ENCODE measurements at places on chromosomes 6 and 20.

DNA sequence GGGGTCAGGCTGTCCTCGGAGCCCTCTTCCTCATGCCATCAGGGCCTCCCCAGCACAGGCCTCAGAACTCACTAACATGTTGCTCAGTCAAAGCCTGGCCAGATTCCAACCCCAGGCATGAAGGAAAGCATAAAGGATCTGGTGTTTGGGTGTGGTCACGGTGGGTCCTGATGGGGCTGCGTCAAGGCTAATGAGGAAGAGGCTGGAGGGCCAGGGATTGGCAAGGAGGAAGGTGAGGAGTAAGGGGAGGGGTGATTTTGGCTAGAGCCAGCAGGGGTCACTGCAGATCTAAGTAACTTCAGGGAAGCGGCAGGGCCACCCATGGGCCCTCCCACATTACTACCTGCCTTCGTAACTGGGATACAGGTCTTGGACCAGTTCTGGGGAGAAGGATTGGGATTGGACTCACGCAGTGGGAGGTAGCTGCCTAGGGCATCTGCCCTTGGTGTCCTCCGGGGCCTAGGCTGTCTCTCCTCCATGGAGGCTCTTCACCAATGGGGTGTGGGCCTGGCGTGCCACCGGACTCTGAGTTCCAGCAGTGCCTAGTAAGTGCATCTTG is 36.2 kb upstream of the MRPS18A start:
- DNase-seq = peak; percentile 40

DNA sequence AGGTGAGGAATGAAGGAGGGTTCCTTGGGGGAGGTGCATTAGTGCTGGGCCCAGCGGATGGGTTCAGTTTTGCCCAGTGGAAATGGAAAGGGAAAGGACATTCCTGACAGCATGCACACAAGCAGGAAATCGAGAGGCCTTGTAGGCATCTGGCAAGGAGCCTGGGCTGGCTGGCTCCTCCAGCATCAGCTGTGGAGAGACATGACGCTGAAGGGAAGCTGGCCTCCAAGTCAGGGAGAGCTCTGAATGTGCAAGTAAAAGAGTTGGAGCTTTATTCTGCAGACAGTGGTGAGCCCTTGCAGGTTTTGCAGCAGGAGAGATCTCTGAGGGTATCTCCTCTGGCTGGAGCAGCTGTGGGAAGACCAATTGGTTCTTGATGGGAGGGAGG is 154.3 kb downstream of the MRPL14 start:
- DNase-seq = no peak

GRCh38 chr6:32666420-32667300 is at the start of gene HLA-DQB1:
Gene HLA-DQB1, minus strand, starts transcription at chr6:32666657. Its CDS starts 50 bp downstream, at chr6:32666607.
- DNase-seq = peak; percentile 29

DNA sequence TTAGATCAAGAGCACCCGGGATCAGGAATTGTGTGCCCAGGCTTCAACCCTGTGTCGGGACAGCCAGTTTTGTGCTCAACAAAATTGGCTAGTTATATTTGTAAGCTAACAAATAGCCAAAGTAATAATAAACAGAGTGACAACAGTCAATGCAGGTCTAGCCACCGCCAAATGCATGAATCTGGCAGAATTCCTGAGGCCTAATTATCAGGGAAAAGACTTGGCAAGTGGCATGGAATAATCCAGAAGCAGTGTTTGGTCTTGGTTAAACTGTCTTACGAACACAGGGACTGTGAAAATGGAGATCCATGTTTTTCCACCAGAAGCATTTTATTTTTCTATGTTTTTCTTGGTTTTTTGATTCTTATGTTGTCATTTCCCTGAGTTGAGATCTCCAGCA is 268.8 kb downstream of the ZNF217 start:
- no peak for DNase-seq

DNA sequence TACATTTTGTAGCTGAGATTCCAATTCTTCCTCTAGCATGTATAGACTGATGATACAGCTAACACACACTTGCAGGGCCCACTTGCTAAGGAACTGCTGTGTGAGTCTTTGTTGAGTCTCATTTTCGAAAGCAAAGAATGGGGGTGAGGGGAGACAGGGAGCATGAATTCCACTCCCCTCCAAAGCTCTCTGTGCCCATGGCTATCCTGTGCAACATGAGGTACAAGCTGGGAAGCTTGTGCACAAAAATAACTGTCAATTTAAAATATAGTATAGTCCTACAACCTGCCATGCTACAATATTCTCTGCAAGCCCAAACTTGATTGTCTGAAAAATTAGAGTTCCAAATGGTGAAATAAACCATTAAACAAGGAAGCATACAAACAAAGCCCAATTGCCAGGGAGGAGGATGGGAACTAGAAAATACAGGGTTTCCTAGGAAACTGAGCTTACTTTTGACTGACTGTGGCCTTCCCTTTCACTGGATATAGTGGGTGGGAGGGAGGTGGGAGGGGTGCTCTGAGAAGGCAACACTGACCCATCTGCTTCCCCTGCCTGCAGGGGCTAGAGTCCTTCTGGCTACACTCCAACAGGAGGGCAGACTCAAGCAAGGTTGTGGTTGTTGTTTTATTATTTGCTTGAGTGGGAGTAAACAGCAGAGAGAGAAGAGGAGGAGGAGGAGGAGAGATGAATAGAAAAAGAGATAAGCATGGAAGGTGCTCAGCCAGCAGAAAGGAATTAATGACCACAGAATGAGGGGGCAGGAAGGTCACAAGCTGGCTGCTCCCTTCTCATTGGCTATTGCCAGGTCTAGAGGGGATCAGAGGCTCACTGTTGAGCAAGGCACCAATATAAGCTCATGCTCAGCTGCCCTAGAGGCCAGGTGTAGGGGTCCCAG is 84.6 kb downstream of the FYN start:
- no peak for DNase-seq

- no peak for DNase-seq
These were observed 90.7 kb upstream of the BEND6 start for GRCh38 chr6:56864171-56864616.

DNA sequence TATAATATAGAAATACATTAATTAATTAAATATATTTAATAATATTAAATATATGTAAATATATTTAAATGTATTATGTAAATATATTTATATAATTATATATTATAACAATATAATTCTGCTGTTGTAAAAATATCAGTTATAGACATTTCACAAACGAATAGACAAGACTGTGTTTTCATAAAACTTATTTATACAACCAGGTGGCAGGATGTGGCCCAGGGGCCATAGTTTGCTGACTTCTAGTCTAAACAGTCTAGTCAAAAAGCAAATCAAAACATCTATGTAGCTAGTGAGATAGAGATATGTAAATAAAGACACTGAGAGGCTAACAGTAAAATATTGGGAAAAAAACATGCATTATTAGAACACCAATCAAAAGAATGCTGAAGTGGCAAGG is 136.4 kb downstream of the TBXT start:
- no peak for DNase-seq

DNA sequence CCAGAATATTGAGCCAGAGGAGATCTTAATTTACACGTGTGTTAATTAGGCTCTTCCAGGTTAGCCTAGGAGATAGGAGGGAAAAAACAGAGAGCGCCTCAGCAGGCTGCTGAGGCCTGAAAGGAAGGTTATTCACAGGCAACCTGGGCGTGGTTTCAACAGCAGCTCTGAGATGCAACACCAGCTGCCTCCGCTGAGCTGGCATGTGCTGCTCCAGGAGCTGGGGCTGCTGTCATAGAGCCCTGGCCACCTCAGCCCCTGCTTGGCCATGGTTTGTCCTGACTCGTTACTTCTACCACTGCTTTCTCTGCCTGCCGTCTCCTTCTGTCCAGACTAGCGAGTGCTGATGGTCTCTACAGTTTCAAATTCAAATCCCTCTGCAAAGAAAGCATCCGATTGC is 32.4 kb upstream of the RPP40 start:
- no peak for DNase-seq

DNA sequence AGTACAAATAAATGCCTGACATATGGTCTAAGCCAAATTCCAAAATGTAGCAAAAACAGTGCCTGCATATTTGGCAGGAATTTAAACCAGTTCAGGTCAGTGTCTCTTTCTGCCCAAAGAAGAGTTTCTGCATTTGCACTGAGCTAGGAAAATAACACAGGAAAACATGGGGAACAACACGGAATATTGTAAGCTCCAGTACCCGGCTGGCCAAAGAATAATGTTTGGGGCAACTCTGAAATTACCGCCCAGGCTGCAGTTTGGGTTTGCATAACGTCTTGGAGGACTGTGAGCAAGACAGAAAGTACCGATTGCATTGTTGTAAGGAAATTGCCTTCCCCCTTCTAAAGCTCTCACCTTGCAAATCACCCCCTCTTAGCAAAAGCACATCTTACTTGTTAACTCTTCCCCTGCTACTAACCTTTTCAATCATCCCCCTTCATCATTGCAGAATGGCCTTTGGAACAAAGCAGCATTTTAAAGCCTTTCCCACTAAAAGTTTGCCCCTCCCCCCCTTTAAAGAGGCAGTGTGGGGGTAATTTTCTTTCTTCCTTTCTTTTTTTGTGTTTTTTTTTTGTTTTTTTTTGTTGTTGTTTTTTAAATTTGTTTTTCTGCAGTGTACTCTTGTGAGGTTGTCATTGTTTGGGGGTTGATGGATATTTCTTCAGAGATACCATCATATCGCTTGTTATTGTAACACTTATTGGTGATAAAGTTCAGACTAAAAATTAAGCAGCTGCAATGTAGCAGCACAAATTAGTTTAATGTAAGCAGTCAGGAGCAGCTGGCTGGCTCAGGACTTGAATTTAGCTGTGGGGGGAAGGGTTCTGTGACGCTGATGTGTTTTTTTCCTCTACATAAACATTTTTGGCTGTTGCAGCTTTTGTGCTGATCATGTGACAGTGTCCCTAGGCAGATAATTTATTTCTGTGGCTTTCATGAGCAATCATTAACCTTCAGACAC is 100.0 kb upstream of the CITED2 start:
- DNase-seq = no peak

- no peak for DNase-seq
These were observed 76.4 kb downstream of the CDC5L start for GRCh38 chr6:44463728-44464450.

DNA sequence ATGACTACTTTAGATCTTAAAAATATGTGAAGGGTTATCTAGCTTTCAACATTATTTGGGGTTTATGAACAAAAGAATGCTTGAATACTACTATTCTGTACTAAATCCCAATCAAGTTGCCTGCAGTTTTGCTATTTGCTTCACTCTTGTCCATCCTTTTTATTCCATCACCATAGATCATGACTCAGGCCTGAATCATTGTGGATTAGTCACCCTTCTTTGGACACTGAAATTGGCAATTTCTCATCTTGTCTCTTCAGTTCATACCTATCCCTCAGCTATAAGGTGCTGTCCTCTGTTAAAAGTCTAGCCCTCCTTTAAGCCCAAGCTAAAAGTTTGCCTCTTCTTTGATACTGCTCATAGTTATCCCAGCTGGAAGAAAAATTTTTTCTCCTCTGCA is 199.1 kb downstream of the CENPW start:
- DNase-seq = no peak

DNA sequence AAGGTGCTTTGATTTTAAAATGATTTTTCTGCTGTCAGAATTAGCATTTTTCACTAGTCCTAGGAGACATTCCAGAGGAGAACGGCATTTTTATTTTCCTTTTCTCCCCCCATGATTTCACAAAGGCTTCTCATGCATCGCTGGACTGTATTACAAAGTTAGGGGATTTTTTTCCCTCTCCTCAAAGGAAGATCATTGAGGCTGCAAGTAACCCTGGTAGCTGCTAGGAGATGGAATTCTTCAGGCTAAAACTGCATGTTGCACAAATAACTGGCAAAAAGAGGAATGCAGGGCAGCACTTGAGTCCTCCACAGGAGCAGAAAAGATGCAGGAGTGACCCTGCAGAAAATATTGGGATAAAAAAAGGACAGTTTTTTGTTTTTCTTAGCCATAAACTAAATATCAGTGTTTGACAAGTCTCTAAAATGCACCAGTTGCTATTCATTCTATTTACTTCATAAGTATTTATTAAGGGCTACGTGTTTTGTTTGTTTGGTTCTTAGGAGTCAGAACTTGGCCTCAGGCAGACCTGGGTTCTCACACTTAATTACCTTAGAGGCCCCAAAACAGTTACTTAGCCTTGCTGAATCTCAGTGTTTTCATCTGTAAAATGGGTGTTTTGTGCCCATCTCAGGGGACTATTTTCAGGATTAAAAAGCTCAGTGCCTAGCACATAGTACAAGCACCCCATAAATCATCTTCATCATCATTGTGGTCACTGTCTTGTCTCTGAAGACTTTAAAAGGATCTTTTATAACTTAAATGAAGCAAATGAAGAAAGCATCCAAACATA is 144.5 kb upstream of the ID4 start:
- DNase-seq = no peak

DNA sequence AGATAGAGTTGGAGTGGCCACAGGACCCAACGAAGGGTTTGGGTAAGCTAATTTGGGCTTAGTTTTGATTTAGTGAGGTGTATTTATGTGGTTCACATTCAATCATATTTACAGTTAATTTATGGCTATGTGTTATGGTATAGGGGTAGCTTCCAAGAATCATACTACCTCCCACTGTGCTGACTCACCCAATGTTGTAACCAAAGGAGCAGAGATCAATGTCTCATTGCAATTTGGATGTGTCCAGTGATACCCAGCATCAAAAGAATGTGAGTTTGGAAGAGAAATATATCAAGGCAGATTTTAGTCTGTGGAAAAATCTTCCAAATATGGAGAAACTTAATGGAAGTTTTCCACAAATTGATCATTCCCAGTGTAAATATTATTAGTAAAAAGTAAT is 25.3 kb upstream of the SMIM8 start:
- no peak for DNase-seq

Data from stimulated activated CD8-positive, alpha-beta memory T cell treated with anti-CD3 and anti-CD28 coated beads, Interleukin-12 subunit alpha, Interleukin-12 subunit beta, amount 100 ng/mL, for 1 hour (primary cell).